Activated naive CD4-positive, alpha-beta T cell (primary cell): ENCODE measurements at places on chromosomes 11 and 22.

- DNase-seq, result no peak
Measured at GRCh38 chr11:88169471-88169870, 5.8 kb downstream of the RAB38 start.

GRCh38 chr11:95304777-95305176 is 73.8 kb upstream of the SESN3 start:
- DNase-seq, result no peak

- no peak for DNase-seq
Measured at GRCh38 chr11:25860677-25861450, 471.1 kb upstream of the ANO3 start.

- no peak for DNase-seq
Measured at GRCh38 chr11:10058356-10058755, 235.7 kb downstream of the SBF2 start.

GRCh38 chr11:24132471-24132870 is 364.4 kb upstream of the LUZP2 start:
- DNase-seq, result no peak

GRCh38 chr22:19874307-19875060 is 19.8 kb upstream of the GNB1L start:
- peak; percentile 47 for DNase-seq

GRCh38 chr22:45916515-45916914 is 60.4 kb downstream of the WNT7B start:
- no peak for DNase-seq

DNA sequence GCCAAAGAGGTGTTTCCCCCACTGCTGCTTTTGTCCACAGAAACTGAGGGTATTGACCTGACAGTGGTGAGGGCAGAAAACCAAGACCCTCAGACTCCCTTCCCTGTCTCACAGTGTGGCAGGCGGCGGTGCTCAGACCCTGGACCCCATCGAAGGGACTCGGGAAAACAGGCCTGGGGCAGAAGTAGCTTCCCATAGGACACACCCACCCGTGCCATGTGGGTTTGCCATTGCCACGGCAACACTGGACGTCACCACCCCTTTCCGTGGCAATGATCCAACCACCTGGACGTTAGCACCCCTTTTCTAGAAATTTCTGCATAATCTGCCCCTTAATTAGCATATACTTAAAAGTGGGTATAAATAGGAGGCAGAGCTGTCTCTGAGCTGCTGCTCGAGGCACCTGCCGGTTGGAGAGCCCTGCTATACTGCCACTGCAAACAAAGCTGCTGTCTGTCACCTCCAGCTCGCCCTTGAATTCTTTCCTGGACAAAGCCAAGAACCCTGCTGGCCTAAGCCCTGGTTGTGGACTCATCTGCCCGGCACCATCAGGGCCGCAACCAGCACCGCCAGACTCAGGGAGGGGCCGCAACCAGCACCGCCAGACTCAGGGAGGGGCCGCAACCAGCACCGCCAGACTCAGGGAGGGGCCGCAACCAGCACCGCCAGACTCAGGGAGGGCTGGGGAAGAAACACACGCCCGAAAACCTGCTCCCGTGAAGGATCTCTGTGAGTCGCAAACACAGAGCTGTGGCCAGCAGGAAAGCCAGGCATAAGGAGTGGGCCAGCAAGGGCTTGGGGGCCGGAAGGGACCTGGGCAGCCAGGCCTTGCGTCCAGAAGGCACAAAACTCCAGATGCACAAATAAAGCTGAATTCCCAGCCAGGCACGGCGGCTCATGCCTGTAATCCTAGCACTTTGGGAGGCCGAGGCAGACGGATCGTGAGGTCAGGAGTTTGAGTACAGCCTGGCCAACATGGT is 10.4 kb downstream of the MLC1 start:
- no peak for DNase-seq

GRCh38 chr11:128551611-128552335 is 35.6 kb downstream of the ETS1 start:
- DNase-seq, result no peak

GRCh38 chr22:48957311-48957986 is 870.2 kb downstream of the BRD1 start:
- DNase-seq, result no peak

GRCh38 chr11:13965337-13965736 is 2.8 kb downstream of the SPON1 start:
- DNase-seq, result no peak
